Stimulated activated CD4-positive, alpha-beta T cell treated with anti-CD3 and anti-CD28 coated beads, Interleukin-2, amount 100 ng/mL, for 48 hours (primary cell): ENCODE measurements at places on chromosomes 2 and 18.

DNA sequence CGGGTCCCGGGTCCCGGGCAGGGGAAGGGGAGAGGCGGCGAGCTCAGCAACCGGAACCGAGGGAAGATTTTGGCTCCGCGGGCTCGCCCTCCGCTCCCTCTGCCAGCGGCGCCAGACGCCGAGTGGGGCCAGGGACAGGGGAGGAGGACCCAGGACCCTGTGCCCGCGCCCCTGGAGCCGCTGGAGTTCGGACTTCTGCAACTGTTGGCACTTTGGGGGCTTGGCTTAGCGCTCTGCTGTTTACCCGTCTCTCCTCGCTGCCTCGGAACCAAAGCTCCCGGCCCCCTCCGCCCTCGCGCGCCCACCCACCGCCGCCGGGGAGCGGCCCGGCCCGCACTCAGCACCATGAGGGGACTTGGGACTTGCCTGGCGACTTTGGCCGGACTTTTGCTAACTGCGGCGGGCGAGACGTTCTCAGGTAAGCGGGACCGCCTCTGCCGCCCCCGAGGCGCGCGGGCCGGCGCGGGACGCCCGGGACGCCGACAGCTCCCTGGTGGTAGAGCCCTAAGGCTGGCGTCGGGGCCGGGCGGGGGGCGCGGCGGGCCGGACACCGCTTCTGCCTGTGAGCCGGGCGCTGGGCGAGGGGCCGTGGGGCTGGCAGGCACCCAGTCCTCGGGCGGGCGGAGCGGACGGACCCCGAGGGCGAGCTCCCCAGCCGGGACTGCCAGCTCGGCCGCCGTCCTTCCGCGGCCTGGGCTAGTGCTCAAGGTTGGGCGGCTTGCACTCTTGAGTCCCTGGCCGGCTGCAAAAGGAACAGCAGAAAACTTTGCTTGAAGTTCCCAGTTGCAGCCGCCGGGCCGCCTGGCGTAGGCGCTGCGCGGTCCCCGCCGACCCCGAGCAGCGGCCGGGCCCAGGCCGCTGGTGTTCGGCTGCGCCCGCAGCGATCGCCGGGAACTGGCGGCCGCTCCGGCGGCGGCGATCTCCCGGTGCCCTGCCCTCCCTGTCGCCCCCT, 634 bp downstream of the PTPRM start:
- DNase-seq = no peak

DNA sequence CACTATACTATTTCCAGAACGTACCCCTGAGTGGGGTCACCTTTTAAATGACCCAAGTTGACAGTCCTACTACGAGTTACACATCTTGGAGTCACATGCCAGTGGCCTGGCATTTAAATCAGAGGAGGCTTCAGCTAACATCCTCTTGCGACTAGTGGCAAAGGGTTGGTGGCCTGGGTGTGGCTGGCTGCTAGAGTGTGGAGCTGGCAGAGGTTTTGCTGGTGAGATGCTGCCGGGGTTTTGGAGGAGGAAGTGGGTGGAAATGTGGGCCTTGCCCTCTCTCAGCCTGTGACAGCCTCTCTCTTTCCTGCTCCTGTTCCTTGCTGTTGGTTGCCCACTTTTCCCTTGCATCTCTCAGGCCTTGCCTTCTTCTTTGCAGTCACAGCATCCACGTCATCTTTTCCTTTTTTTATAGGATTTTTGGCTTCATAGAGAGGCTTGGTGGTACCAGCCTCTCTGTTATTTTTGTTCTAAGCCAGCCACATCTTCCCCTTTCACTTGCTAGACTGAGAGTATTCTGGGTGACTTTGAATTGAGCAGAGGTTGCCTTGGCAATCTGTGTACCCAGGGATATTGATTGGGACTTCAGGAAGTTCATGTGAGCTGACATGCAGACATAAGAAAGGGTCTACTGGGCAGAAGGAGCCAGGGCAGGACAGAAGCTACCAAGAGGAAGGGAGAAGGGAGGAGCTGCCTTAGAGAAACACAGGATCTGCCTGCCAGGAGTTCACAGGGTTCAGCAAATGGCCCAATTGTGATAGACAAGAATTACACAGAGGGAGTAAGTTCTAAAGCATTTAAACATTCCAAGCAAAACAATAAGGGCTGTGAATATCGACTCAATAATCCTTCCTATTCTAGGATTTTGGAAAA, 55.4 kb downstream of the CDC42EP3 start:
- DNase-seq = no peak

DNA sequence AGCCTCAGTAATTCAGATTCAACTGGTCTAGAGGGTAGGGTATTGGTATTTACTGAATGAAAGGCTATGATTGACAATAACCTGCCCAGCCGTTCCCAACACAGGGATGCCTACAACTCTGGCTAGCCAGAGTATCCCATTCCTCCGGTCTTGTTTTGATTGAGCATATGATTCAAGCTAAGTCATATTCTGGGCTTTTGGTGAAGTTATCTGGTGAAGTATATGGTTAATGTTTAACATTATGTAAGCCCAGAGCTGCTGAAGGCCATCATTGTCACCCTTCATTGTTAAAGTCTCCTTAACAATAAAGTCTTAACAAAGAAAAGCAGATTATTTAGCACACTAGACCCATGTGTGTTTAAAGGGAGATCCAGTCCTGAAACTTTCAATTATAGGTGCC, 152.6 kb downstream of the EXOC6B start:
- DNase-seq = no peak

DNA sequence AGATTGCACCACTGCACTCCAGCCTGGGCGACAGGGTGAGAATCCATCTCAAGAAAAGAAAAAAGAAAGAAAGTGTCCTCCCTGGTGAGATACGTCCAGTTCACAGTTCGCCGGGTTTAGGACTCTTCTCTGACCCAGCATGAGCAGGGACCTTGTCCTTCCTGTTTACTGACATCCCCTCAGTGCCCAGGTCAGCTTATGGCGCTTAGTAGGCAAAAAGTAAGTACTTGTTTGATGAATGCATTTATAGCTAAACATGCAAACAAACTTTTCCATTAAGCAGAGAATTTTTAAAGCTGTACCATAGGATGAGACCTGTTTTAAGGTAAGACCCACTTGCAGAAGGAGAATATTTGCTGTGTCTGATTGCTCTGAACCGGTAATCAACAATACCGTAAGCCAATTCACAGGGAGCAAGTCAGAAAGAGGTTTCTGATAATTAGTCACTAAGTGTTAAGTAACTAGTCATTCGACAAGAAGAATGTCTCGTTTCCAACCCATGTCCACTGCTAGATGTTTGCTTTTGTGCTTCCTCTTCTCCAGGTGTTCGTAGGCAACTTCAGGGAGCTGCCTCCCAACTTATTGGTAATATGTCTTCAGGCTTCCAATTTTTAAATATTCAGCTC, 40.0 kb downstream of the MOGAT1 start:
- no peak for DNase-seq

GRCh38 chr2:176130957-176131847, 1.7 kb downstream of the HOXD8 start:
- no peak for DNase-seq

GRCh38 chr2:29014811-29015421, 33.8 kb downstream of the TOGARAM2 start:
- DNase-seq = peak; percentile 61

DNA sequence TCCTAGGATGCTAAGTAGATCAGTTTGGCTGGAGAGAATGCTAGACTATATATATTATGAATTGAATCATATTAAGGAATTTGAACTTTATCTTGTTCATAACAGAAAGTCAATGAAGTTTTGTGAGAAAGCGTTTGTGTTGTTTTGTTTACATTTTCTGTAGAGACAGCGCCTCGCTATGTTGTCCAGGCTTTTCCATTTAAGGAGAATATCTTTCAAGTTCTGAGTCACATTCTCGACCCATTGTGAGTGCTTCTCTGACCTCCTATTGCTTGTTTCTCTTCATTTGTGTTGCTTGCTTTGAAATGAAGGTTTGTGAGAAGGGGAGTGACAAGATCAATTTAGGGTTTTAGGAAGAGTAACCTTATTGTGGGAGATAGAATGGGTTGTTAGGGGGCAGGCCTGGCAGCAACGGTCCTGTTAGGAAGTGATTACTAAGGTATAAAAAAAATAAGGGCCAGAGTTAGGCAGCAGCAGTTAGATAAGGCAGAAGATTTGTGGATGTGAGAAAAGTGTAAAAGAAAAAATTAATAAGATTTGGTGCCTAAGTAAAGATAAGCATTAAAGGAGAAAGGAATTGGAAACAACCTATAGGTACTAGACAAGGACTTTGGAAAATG, 47.6 kb upstream of the ACVR1 start:
- no peak for DNase-seq

- DNase-seq = no peak
These were observed 58.3 kb downstream of the CIB4 start for GRCh38 chr2:26582890-26583289.

DNA sequence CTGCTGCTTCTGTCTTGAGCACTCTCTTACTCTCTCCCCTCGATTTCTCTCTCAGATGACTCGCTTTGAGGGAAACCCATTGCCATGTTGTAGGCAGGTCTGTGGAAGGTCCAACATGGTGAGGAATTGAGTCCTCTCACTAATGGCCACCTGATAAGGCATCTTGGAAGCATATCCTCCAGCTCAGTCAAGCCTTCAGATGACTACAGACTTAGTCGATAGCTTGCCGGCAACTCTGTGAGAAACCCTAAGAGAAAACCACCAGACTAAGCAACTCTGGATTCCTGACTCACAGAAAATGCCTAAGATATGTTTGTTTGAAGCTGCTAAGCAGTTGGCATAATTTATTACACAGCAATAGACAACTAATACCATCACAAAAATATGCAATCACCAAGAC, 51.2 kb downstream of the WDR75 start:
- no peak for DNase-seq

DNA sequence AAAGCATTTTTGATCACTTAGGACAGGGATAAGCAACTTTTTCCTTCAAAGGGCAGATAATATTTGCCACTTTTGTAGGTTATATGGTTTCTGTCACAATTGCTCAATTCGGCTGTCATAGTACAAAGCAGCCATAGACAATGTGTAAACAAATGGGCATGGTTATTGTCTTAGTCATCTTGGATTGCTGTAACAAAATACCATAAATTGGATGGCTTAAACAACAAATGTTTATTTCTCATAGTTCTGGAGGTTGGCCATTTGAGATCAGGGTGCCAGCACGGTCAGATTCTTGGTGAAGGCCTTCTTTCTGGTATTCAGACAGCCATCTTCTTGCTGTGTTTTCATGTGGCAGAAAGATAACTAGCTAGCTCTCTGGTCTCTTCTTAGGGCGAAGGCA, 91.2 kb downstream of the TAF4B start:
- no peak for DNase-seq

DNA sequence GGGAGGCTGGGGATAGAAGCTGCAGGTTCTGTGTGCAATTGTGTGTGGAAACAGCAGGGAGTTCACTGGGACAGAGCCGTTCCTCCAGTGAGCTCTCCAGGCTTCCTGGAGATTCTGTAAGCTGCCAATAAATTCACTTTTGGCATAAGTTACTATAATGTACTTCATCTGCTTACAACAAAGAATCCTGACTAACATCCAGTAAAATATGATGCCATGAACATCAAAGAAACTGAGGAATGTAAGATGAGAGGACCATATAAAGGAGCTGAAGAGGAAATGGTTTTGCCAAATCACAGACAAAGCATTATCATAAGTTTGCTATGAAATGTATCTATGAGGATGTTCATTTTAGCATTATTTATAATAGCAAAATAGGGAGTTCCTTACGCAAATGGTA, 175.3 kb downstream of the KCNE4 start:
- no peak for DNase-seq

- no peak for DNase-seq
These were observed 139.9 kb downstream of the THADA start for GRCh38 chr2:43455731-43456642.

DNA sequence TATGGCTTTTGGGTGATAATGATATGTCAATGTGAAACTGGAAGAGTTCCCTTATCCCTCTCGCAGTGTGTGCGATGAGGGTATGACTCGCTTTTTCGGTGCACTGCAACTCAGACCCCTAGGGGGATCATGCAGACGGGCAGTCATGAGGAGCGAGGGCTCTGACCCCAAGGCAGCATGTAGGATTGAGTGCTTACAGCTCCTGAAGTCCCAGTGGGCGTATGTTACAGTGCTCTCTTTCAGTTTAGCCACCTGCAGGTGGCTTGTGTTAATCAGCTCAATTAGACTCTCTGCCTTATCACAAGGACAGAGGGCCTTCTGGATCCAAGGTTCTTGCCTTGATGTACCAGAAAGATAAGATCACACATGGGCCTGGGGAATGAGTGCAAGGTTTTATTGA, 1269.9 kb upstream of the GYPC start:
- DNase-seq = no peak

- no peak for DNase-seq
These were observed 3.7 kb upstream of the DNER start for GRCh38 chr2:229718057-229718456.

DNA sequence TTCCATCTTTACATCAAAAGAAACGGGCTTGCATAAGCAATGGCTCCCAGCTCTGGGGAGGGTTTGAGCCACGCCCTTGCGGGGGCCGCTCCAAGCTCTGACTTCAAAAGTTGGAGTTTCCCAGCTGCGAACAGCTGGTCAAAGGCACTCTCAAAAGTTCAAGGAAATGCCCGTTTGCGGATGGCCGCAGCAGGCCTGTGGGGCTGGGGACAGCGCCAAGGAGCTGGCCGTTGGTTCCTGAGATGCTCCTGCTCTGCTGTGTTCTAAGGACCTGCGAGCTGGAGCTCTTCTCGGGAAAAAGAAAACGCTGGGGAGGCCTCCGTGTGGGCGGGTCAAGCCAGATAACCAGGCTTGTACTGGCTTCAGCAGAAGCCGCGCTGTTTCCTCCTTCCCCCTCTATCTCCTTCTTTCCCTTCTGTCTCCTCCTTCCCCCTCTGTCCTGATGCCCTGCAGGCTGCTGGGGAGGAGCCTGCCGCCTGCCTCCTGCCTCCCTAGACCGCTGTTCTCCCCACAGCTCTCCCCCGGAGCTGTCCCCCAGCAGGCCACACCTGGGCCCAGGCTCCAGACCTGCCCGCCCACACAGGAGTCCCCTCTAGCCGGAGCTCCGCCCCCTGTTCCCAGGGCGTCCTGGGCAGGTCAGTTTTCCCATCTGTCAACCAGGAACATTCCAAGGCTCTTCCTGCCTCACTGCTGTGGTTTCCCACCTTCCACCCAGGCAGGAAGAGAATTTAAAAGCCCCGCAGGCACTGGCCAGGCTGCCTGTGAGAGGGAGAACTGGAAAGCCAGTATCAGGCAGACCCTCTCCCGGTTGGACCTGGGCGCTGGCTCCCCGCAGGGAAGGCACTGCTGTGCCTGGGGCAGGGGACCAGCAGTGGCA, 14.1 kb downstream of the KLF11 start:
- DNase-seq = no peak

DNA sequence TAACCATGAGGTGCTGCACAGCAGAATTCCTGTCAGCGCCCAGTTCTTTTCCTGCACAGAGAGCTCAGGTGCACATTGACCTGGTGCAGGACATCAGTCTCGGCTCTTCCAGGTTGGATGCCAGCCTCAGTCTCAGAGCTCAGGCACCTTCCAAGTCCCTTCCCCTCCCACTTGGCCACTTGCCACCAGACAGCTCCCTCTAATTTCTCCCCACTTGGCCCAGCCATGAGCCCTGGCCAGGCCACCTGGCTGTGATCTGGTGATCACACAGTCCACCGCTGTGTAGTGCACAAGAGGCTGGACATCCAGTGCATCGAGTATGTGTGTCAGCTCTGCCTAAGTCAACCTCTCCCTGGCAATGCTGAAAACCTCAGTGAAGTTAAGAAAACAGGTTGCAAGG, 336.6 kb upstream of the MYT1L start:
- no peak for DNase-seq

- DNase-seq = no peak
These were observed 251.4 kb downstream of the GLI2 start for GRCh38 chr2:120986898-120987650.
